ENCODE measurements at places on chromosomes 1 and 21.

GRCh38 chr1:245558069-245558468 is 403.3 kb downstream of the KIF26B start:
- DNase-seq, result no peak

GRCh38 chr1:18923756-18924211 is 21.4 kb upstream of the ALDH4A1 start:
- no peak for DNase-seq

DNA sequence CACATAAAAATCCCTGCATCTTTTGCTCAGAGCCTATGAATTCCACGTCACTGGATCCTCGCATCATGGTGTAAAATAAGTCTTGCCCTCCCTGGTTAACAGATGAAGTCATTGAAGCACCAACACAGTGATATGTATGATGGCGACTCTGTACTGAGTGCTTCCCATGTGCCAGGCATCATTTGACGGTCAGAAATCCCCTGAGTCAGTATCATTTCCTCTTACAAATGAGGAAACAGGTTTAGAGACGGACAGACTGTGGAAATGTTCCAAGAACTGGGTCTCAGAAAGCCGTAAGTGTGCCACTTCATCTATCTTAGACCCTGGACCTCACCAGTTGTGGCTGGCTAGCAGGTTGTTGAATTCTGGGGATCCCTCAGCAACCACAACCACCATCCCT is 5.1 kb upstream of the OLFML2B start:
- DNase-seq, result no peak

DNA sequence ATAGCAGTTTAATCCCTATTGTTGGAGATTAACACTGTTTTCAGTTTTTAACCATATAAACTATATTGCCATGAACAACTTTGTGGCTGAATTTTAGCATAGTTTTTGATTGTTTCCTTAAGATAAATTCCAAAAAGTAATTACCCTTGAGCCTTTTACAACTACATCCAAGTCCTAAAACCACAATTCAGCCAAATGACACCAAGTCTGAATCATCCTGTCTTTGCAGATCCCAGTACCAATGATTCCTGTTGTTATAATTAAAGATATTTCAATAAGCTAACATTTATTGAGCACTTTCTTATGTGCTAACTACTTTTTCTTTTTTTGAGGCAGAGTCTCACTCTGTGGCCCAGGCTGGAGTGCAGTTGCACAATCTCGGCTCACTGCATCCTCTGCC is 35.6 kb downstream of the IL23R start:
- no peak for DNase-seq

DNA sequence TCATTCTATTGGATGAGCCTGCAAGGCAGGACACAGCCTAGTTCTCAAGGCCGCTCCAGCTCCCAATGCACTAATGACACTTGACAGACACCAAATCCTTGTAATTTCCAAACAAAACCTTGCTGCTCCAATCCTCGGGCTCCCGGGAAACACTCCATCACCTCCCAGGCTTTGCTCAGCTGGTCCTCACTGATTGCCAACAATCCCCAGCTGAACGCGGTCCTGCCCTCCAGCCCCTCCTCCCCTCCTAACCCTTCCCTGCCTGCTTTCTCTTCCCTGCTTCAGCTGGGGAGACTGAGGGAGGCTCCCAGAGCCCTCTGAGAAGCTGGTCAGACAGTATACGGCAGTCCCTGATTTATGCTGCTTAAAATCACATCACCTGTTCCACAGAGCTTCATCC is 114.4 kb upstream of the TNR start:
- DNase-seq, result no peak

- DNase-seq, result no peak
Measured at GRCh38 chr1:109923946-109924275, 13.3 kb downstream of the CSF1 start.

- DNase-seq, result no peak
Measured at GRCh38 chr1:1020000-1020404, at the start of gene AGRN. AGRN (plus strand) TSS chr1:1020120; CDS start chr1:1020173, 53 bp downstream.

GRCh38 chr21:35382696-35383095 is 333.6 kb upstream of the RUNX1 start:
- peak; percentile 19 for DNase-seq

- DNase-seq, result peak; percentile 35
Measured at GRCh38 chr1:1683104-1683905, 9.3 kb downstream of the SLC35E2B start.

DNA sequence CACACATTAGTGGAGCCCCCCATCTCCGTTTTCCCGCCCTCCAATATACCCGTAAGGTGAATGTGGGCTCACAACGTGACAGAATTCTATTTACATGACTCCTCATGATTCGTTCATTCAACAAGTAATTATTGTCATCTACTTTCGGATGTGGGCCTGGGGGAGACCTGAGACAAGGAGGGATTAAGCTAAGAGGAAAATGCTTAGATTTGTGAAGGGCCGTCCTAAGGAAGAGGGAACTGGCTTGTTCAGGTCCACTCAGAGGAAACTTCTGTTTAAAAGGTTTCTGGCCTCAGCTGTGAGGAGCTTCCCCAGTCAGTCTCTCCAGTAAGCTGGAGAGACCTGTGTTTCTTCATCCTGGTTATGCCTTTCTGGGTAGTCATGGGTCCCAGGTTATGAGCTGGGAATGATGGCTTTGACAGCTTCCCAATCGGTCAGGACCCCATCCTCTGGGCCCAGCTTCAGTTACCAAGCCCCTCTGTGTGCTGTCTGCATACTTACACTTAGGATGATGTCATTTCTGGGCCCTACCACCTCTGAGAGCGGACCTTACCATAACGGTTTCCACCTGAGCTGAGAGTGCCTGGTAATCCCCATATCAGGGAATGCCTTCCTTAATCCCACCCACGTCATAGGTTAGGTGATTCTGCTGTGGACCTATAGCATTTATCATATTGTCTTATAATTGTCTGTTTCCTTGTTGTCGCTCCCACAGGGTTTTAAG is 687 bp upstream of the ERI3 start:
- no peak for DNase-seq

DNA sequence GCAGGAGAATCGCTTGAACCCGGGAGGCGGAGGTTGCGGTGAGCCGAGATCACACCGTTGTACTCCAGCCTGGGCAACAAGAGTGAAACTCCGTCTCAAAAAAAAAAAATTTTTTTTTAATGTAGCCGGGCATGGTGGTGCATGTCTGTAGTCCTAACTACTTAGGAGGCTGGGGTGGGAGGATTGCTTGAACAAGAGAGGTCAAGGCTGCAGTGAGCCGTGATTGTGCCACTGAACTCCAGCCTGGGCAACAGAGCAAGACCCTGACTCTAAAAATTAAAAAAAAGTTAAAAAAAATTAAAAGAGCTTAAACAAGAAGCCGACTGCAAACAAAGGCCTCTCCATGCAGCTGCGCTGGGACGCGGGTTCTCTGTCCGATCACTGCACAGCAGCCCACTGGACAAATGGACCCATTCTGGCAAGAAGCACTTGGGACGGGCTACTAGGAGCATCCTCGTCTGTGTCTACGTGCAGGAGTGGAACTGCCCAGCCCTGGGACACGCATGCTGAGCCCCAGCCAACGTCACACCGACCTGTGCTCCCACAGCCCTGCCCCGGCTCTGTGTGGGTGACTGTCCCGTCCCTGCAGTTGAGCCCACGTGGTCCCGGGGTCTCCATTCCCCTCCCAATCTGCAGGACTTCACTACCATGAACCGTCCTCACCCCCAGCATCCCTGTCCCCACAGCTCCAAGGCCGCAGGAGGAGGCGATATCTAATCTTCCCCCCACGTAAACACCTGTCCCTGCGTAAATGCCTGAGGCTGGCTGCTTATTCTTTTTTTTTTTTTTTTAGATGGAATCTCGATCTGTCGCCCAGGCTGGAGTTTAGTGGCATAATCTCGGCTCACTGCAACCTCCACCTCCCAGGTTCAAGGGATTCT is 12.3 kb downstream of the SLC35E2B start:
- no peak for DNase-seq

DNA sequence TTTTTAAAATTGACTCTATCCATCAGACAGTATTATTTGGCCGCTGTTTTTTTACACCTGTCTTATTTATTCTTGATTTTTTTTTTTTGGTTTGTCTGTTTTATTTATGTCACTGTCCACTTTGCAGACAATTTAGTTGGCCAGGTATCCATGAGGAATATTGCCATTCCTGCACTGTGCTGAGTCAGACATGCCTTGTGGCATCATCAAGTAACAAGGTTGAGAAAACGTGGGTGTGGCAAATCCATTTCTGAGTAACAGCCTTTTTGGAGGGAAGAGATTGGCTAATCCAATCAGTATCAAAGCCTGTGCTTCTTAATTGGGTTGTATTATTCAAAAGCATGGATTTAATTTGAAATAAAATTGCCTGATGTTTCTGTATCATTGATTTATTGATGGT is 463.1 kb downstream of the USP25 start:
- DNase-seq, result no peak

DNA sequence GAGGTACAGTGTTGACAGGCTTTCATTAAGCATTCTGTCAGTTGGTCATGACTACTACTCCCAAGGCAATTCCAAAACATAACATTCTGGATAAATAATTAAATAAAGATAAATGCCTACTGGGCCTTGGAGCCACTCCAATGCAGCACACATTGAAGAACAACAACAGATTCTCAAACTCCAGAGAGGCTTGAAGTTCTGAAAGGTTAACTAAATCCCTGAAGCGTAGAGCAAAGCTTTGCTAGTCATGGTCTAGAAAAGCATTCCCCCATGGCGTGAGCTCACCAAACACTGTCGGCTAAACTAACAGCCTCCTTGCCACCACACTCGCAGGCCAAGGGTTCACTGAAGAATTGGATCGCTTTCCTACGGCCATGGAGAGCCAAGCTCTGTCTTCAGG is 268.0 kb downstream of the ATG4C start:
- DNase-seq, result no peak

- DNase-seq, result no peak
Measured at GRCh38 chr1:60066001-60066400, 7.6 kb downstream of the C1orf87 start.

GRCh38 chr1:163604896-163605295 is 283.1 kb downstream of the NUF2 start:
- DNase-seq, result no peak

GRCh38 chr1:59831529-59831928 is 16.8 kb downstream of the HOOK1 start:
- DNase-seq, result no peak

DNA sequence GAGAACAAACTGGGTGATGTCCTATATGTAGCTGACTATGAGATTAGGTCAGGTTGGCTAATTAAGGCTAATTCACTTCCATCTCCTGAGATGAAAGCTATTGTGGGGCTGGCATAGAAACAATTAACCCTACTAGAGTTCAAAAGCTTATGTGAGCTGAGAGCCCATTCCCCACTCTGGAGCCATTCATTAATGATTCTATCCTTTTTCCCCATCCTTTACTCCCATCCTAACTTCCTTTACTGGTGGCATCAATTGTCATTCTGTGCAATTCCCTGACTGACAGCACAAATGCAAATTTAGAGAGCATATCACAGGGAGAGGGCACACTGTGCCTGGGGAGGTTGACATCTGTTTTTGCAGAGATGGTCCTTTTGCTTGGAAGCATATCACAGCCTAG is 103.9 kb downstream of the URB2 start:
- no peak for DNase-seq

GRCh38 chr1:7325254-7325653 is 445.8 kb upstream of the VAMP3 start:
- no peak for DNase-seq

DNA sequence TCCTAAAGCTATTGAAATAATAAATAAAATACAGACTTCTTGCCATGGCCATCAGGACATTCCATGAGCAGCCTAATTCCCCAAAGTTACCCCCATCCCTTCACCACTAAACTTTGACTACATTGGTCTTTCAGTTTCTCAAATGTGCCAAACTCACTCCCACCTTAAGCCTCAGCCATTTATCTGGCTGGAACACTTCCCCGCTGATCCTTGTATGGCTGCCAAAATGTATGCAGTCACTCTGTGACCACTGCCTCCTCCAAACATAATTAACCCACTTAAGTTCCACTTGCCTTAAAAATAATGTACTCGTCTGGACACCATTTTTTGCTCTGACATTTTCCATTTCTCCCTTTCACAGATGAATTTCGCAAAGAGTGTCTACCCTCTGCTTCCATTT is 407.4 kb downstream of the NTNG1 start:
- no peak for DNase-seq

GRCh38 chr1:163315773-163316374 is 5.9 kb upstream of the NUF2 start:
- peak; percentile 32 for DNase-seq

GRCh38 chr21:21183092-21183491 is 184.9 kb downstream of the NCAM2 start:
- no peak for DNase-seq

- no peak for DNase-seq
Measured at GRCh38 chr1:200299571-200299970, 110.3 kb downstream of the ZNF281 start.

DNA sequence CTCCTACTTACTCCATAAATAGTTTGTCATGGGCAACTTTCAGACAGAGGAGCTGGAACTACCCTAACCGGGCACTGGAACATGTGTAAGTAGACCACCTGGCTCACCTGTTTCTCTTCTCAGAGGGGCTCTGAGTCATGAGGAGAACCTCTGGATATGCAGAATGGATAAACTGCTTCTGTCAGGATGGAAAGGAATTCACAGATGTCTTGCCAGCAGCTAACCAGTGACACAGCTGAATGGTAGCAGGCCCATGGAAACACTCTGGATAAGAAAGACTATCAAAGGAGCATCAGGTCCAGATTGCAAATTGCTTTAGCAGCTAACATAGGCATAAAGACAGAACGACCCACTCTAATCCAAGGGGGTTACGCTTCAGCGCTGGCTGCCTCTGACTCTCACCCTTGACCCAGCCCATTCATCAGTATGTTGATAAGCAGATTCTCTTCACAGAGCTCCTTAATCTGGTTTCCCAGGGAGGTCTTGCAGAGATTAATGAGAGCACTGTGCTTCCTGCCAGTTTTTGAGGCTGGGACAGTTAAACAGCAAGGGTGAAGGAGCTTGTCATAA is 54.2 kb downstream of the HIVEP3 start:
- DNase-seq, result no peak

- DNase-seq, result no peak
Measured at GRCh38 chr1:113813218-113813617, 942 bp upstream of the RSBN1 start.

GRCh38 chr1:229059671-229060539 is 211.0 kb upstream of the RAB4A start:
- no peak for DNase-seq

DNA sequence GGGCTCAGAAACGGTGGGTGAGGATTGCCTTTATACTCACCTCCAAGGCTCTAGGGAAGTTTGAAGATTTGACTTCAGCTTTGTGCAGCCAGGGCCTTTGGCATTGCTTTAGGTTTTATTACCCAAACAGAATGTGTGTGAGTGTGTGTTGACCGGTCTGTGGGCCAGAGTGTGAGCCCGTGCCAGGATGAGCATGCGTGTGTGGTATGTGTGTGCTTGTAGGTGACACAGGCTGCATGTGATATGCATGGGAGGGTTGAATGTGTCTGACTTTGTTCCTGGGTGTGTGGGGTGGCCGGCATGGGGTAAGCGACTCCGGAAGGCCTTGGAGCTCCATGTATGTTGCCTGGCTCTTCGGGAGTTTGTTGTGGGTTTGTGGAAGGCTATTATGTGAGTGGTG is 160.5 kb downstream of the FOXD2 start:
- no peak for DNase-seq

- no peak for DNase-seq
Measured at GRCh38 chr1:98385652-98386051, 275.9 kb upstream of the SNX7 start.
